ENCODE measurements at places on chromosomes 6 and 20.
A peak's percentile ranks its signal among the peaks of the same experiment; 100 is the strongest.

- no peak for DNase-seq
These were observed 11.6 kb upstream of the F13A1 start for GRCh38 chr6:6331946-6332601.

DNA sequence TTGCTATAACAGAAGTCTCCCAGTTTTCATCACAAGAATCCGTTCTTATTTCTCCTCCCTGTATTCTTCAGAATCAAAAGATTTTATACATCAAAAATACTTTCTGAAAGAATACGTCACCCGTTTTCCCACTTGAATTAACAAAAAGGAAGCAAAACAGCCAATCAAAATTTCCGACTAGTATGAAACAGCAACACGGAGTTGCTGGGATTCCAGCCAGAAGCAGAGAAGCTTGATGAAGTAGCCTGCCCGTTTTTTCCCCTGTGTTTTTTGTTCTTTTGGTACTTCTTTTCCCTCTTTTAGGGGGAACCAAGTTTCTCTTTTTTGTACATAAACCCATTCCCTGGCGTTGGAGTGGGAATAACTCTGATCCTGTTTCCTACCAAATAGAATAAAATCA, 14.6 kb downstream of the TXLNB start:
- no peak for DNase-seq

- no peak for DNase-seq
These were observed 84.7 kb upstream of the SIRPA start for GRCh38 chr20:1810572-1810925.

GRCh38 chr6:158608221-158608620, 36.3 kb downstream of the DYNLT1 start:
- no peak for DNase-seq

- DNase-seq = no peak
These were observed 124.7 kb upstream of the MARCKS start for GRCh38 chr6:113732384-113732966.

DNA sequence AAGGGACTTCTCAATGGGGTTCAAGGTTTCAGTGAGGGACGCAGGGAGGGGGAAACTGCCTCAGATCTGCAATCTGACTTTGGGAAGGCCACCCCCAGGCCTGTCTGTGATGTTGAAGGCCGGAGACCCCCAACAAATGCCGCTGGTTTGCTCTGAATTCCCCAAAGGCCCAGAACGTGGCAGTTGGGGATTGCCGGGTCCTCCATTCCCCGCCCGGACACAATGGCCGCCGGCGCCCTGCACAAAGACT, 326 bp upstream of the BCL2L1 start:
- DNase-seq = no peak

- no peak for DNase-seq
These were observed 45.1 kb downstream of the GABRR2 start for GRCh38 chr6:89269981-89270380.

DNA sequence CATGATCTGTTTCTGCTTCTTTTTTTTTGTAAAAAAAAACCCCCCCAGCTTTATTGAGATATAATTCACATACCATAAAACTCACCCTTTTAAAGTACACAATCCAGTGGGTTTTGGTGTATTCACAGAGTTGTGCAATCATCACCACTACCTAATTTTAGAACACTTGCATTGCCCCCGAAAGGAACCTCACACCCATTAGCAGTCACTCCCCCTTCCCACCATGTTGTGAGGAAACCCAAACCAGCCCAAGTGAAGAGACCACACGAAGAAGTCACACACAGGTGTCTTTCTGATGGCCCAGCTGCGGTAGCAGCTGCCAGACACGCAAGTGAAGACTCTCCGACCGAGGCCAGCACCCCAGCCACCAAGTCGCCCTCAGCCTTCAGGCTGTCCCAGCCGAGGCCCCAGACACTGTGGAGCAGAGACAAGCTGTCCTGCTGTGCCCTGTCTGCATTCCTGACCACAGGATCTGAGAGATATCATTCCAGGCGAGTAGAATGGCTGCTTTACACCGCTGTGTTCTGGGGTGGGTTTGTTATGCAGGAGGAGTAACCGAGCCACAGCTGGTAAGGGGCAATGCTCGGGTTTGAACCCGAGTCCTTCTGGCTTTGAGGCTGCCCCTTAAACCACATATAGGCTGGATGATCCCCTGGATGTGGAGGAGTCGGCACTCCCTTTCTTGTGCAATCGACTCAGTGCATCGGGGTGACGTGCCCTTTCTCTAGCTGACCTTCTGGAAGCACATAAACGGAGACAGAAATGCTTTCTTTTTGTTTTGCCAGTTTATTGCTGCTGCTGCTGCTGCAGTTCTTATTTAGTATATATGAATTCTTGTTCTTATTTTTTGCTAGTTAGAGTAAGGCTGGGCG, 59.1 kb upstream of the PTPN1 start:
- peak; percentile 20 for DNase-seq

DNA sequence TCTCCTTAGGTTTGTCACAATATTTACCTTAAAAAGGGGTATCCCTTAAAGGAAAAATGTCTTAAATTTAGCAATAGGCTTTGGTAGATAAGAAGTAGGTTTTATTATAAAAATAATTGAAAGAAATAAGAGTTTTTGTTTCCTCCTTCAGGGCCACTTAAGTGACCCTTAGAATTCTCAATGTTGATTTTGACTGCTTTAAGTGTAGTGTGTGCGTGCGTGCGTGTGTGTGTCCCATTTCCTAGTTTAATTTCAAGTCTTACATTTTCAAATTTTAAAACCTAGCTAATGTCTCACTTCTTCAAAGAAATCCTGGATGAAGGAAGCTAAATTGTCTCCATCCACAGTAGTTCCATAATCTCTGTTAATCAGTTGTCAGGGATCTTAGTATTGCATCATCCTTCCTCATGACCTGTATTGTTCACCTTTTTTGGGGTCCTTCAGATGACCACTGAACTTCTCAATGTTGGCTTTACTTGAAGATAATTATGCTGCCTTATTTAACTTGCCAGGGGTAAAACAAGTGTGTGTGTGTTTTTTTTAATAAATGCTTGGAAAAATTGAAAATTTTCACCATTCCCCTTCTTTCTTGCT, 50.7 kb upstream of the TFB1M start:
- no peak for DNase-seq

GRCh38 chr6:159722655-159723054, 4.7 kb upstream of the WTAP start:
- DNase-seq = no peak

- no peak for DNase-seq
These were observed 195.3 kb downstream of the SYNE1 start for GRCh38 chr6:152441902-152442301.

DNA sequence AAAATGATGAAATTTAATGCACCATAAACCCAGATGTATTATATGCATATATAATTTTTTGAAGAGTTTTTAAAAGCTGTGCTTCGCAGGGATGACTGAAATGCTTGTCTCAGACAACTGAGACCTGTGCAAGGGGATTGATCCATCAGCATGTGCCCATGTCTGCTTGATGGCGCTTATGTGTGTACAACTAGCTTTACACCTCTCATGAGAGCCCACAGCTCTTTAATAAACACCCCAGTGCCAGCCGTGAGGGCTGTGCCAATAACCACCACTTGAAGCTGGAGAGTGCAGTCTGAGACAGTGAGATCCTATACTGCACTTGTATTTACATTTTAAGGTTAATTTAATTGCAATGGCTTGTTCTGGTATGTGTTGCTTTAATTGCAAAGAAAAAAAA, 225.5 kb downstream of the BCKDHB start:
- no peak for DNase-seq

DNA sequence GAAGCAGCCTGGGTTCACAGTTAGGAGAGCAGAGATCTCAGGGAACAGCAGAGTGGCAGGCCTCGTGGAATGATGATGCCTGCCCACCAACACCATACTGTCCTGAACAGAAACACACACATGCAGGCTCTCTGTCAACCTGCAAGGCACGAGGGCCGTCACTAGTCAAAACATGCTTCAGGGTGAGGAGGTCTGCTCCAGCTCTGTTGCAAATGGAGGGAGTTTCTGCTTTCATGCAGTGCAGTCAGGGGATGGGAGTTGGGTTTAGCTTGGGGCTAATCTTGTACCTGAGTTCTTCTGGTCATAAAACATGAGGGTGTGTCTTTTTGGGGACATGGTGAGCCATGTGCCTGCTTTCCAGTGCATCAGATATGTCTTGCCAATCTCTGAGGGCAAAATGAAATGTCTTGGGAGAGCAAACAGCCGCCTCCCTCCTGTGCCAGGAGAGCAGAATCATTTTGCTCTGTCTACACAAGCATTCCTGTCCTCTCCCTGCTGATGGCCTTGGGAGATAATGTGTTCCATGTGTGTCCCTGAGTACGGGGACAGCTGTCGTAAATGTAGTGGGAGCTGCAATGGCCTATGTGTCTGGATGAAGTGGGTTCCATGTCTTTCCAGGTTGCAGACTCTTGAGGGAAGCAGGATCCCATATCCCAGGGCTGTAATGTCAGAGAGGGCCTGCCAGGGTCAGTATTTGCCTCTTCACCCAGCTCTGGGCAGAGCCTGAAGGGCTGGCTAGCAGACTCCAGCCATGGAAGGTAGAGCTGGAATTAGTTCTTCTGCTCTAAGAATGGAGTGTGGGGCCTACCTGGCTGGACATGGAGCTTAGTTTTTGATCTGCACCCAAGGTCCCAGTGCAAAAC, 40.6 kb downstream of the MAFB start:
- DNase-seq = no peak

GRCh38 chr6:148713921-148714320, 32.9 kb upstream of the UST start:
- no peak for DNase-seq

- no peak for DNase-seq
These were observed 32.0 kb upstream of the PCMTD2 start for GRCh38 chr20:64223526-64224067.

GRCh38 chr6:22133357-22133756, 163.5 kb downstream of the PRL start:
- DNase-seq = no peak

- no peak for DNase-seq
These were observed 18.7 kb downstream of the MANEA start for GRCh38 chr6:95596021-95596420.

- no peak for DNase-seq
These were observed 20.6 kb downstream of the CNBD2 start for GRCh38 chr20:35988910-35989463.

- no peak for DNase-seq
These were observed 400.8 kb downstream of the SMOC2 start for GRCh38 chr6:168841609-168842278.

GRCh38 chr6:14417377-14417776, 299.8 kb downstream of the CD83 start:
- no peak for DNase-seq

- DNase-seq = no peak
These were observed 312 bp downstream of the TXNDC5 start for GRCh38 chr6:7910298-7910653.

DNA sequence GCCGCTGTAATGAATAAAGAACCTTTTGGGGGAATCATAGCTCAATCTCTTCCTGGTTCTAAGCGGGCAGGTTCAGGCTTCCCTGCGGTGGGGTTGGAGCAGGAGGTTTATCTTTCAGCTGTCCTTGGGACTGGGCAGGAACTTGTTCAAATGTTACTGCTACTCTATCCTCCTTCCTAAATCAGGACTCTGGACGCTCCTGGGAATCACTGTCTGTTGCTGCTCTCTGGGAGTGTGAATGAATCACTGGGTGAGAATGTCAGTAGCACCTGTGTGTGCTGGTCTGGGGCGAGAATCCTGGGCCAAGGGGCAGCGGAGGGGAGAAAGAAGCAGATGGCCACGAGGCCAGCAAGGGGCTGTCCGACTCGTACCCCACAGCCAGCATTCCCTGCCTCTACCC, 65.4 kb upstream of the ZNFX1 start:
- DNase-seq = no peak

DNA sequence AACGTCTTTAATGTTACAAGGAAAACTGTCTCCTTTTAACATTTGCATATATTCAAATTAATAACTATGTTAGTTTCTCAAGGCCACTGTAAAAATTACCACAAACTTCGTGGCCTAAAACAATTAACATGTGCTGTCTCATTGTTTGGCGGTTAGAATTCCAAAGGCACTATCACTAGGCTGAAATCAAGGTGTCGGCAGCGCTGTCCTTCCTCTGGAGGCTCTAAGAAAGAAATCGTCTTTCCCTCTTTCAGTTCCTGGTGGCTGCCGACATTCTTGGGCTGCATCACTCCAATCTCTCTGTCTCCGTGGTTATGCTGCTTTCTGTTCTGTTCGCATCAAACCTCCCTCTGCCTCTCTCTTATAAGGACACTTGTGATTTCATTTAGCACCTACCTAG, 4.2 kb downstream of the TPD52L1 start:
- no peak for DNase-seq

GRCh38 chr6:30861257-30862048, 22.9 kb upstream of the DDR1 start:
- DNase-seq = no peak

DNA sequence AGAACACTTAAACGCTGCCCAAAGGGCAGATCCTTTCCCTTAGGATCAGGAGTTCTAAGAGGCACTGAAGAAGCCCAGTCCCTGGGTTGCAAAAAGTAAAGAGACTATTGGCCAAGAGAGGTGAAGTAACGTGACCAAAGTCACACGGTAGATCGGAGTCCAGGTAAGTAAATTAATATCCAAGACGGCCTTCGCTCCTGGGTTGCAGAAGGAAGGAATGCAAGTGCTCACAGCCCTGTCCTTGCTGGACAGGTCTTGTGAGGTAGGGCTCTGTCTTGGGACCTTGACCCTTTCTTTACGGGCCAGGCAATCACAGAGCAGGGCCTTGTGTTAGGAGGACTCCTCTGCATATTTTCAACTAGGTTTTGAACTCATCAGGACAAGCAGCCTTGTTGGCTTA, 243.7 kb upstream of the PDE10A start:
- no peak for DNase-seq

GRCh38 chr20:3316136-3316535, 77.1 kb upstream of the SLC4A11 start:
- DNase-seq = no peak

DNA sequence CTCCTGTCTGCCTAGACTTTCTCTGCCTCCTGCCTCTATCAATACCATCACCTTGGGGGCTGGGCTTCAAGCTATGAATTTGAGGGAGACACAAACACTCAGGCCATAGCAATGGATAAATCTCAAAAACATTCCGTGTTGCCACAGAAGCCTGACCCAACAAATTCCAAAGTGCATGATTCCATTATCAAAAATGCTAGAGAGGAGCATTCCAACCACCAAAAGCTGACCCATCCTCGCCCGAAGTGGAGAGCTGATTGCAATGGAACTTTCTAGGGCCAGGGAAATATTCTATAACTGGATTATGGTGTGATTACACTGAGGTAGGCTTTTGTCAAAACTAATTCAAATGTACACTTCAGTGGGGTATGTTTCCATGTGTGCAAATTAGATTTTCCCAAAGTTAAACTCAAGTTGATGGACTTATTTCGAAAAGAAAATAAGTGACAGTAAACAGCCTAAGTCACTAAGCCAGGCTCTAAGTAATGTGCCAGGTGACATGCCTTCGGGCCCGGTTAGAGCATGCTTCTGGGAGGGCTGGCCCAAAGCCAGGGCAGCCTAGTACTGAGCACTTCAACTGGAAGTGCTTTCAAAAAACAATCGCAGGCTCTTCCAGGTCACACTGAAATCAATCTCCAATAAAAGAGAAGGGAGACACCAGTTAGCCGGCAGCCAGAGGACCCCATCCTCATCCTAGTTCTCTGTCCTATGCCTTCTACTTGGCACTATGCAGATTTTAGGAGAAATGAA, 142.3 kb downstream of the TBXT start:
- no peak for DNase-seq

Measured in CD4-positive, alpha-beta T cell treated with Interleukin-12 subunit alpha and Interleukin-12 subunit beta, for 1 hour (primary cell).